Left ventricle myocardium superior (tissue), 1 donor: ENCODE measurements at places on chromosomes 1 and 21.

GRCh38 chr1:116569776-116570357, 959 bp downstream of the CD58 start:
- DNase-seq = peak; percentile 57

- DNase-seq = no peak
These were observed 68.5 kb downstream of the RGS2 start for GRCh38 chr1:192877283-192877886.

GRCh38 chr1:107153014-107153413, 12.2 kb downstream of the NTNG1 start:
- DNase-seq = no peak

DNA sequence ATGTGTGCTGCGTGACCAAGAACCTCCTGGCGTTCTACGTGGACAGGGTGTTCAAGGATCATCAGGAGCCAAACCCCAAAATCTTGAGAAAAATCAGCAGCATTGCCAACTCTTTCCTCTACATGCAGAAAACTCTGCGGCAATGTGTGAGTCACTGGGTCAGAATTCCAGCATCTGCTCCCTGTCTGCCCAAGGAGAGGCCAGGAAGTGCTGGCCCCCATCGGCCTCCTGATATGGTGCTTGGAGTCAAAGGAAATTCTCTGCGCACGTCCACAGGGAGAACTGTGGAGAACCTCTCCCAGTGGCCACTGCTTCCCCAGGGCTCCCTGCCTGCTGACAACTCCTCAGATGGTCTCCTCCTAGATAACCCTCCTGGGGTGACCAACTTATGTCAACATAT, 25.6 kb upstream of the IL20 start:
- DNase-seq = no peak

GRCh38 chr21:41662161-41662560, 104.7 kb downstream of the RIPK4 start:
- DNase-seq = no peak

- no peak for DNase-seq
These were observed 3.2 kb upstream of the TRAF5 start for GRCh38 chr1:211323156-211324063.

- DNase-seq = no peak
These were observed 386.9 kb upstream of the PROX1 start for GRCh38 chr1:213600879-213601278.

- no peak for DNase-seq
These were observed 104.6 kb upstream of the TTC34 start for GRCh38 chr1:2906085-2906484.

- no peak for DNase-seq
These were observed 145.8 kb downstream of the KCNJ6 start for GRCh38 chr21:37770461-37770860.

GRCh38 chr1:246157516-246157915, 349.6 kb downstream of the SMYD3 start:
- DNase-seq = no peak
